ENCODE measurements at places on chromosomes 5 and 9.

DNA sequence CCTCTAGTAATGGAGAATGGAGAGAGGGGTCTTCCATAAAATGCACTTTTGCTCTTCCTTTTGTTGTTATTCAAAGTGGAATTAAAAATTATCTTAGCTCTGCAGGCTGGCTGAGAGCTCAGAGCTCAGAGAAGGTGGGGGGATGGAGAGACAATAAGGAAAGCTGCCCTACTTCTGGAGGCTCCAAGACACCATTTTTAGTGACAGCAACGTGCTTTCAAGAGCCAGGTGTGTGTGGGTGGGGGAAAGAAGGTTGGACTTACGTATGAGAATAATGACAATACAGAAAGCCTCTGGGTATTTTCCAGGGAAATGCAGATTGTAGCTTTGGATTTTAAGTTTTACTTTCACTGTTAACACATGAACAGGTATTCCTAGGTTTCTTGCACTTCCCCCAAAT lies 173.9 kb downstream of the TRPM3 start:
- no peak for DNase-seq

GRCh38 chr9:134406366-134407120 lies 80.3 kb downstream of the RXRA start:
- no peak for DNase-seq

- no peak for DNase-seq
Measured at GRCh38 chr9:77725820-77726219, 77.7 kb upstream of the GNA14 start.

- no peak for DNase-seq
Measured at GRCh38 chr5:134438721-134439123, 27.0 kb upstream of the CDKN2AIPNL start.

- DNase-seq, result no peak
Measured at GRCh38 chr5:180852495-180852894, 8.6 kb downstream of the ZFP62 start.

DNA sequence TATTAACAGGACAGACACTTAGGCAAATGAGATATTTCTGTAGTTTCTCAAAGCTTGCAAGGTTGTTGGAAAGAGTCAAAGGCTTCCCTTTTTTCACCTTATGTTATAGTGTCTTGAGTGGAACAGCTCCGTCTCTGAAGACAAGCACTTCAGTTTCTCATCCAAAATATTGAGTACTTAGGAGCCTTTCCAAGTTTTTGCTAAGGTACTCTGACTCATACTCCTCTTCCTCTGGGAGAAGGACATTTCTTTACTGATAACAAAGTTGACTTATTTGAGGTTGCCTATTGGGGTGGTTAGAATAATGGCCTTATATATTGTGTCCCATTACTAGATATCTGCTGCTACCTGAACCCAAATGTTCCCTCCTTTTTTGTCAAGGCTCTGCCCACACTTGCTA lies 869.6 kb downstream of the MAT2B start:
- DNase-seq, result no peak

- no peak for DNase-seq
Measured at GRCh38 chr9:14452539-14452938, 138.6 kb upstream of the NFIB start.

Data from stimulated activated CD4-positive, alpha-beta T cell treated with anti-CD3 and anti-CD28 coated beads, Interleukin-2, amount 100 ng/mL, for 4 hours (primary cell).